Stimulated activated CD8-positive, alpha-beta memory T cell treated with anti-CD3 and anti-CD28 coated beads, Interleukin-4, amount 100 ng/mL, for 4 hours (primary cell): ENCODE measurements at places on chromosomes 3 and 15.

- no peak for DNase-seq
Measured at GRCh38 chr3:117097351-117097750, 387.8 kb downstream of the TUSC7 start.

DNA sequence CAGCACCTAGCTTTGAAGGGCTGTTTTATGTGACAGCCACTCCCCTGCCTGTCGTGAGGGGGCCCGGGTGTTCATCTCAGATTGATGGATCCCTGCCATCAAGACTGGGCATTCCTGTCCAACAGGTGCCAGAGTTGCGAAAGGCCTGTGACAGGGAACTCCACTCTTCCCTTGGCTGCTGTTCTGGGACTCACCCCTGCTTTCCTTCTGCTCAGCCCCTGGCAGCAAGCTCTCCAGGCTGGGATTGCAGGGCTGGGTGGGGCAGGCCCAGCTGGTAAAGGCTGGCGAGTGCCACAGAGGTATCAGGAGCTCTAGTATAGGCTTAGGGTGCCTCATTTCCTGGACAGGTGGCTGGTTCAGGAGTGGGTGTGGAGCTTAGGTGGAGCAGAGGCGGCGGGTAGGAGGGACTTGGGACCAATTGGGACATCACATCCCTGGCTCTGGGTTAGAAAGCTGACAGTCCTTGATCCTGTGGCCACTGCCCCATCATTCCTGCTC, at the start of gene PLA2G4B:
TSS of gene PLA2G4B (plus strand) at position 448 of the 498 bp plus-strand sequence. CDS start 67 bp downstream, outside the sequence.
- DNase-seq = no peak

DNA sequence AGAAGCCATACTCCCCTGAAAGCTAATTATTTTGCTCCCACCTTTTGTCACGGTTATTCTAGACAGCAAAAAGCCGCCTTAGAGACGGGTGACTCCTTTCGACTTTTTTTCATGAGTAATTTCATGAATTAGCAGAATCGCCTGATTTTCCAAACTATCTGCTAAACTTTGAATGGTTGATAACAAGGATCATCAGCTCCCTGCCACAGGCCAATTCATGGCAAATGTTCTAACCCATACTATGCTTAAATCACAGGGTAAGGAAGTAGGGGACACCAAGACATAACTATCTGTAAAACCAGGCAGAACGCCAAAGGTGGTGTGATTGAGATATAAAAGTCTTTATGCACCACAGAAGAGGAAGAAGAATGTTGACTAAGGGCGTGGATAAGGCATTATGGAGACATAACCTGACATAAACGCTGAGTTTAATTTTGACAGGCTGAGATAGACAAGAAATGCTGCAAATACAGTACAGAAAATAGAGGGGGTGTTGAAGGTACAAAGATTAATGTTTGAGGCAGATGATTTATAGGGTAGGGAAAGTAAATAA, 891 bp upstream of the DMXL2 start:
- no peak for DNase-seq

- no peak for DNase-seq
Measured at GRCh38 chr15:76310475-76311099, 682 bp downstream of the ETFA start.

GRCh38 chr3:123800362-123800682, 83.8 kb downstream of the MYLK start:
- DNase-seq = no peak

GRCh38 chr3:33030246-33030645, 66.7 kb downstream of the GLB1 start:
- no peak for DNase-seq

- DNase-seq = no peak
Measured at GRCh38 chr3:124696006-124696405, 34.2 kb upstream of the UMPS start.
